ENCODE measurements at places on chromosomes 7 and 10.

- DNase-seq: no peak
Observed at GRCh38 chr10:102621443-102622325, 22.6 kb upstream of the TRIM8 start.

- DNase-seq: no peak
Observed at GRCh38 chr10:114777415-114777814, 44.2 kb upstream of the FHIP2A start.

- no peak for DNase-seq
Observed at GRCh38 chr7:82273886-82274285, 169.7 kb downstream of the CACNA2D1 start.

GRCh38 chr10:59064080-59064692, 112.3 kb upstream of the PHYHIPL start:
- DNase-seq: no peak

DNA sequence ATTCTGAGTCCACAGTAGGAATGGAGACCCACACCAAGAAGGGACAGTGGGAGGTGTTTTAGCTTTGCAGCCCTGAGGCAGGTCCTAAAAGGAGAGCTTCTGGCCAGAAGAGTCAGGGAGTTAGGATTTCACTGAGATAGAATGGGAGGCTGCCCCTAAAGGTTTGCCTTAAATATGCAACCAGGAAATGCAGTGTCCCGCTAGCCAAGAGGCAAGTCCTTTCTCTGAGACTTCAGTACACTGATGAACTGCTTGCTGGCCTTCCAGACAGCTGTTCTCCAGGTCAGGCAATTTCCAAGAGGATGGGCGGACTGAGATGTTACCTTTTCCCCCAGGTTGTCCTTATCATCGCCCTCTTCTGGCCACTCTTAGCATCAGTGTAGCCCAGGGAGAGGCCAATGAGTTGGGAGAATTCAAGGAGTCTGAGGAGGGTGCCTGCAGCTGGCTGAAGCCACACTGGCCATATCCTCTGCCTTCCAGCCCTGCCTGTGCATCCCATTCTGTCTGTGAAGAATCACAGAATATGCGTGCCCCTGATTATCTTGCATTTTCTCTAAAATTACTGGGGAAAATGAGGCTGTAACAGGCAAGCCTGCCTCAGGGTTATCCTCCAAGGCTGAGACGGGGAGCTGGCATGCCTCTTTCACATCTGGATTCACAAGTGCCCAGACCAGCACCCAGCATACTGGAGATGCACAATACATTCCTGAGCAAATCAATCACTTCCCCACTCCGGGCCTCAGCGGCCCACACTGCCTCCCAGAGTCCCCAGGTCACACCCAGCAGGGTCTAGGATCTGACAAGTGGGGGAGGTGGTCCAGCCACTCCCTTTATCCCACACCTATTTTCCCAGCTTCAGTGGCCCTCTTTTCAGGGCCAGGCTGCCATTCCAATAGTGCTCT, 2.4 kb downstream of the TLL2 start:
- no peak for DNase-seq

All from activated CD8-positive, alpha-beta memory T cell treated with anti-CD3 and anti-CD28 coated beads for 1 hour (primary cell).